Stimulated activated CD4-positive, alpha-beta T cell treated with anti-CD3 and anti-CD28 coated beads, Interleukin-15, amount 100 ng/mL, for 1 hour (primary cell): ENCODE measurements at places on chromosomes 11 and 22.

GRCh38 chr11:111570796-111571195 lies 30.3 kb downstream of the LAYN start:
- DNase-seq, result no peak

- DNase-seq, result no peak
These were observed 1228.8 kb upstream of the TENM4 start for GRCh38 chr11:80669620-80670019.

DNA sequence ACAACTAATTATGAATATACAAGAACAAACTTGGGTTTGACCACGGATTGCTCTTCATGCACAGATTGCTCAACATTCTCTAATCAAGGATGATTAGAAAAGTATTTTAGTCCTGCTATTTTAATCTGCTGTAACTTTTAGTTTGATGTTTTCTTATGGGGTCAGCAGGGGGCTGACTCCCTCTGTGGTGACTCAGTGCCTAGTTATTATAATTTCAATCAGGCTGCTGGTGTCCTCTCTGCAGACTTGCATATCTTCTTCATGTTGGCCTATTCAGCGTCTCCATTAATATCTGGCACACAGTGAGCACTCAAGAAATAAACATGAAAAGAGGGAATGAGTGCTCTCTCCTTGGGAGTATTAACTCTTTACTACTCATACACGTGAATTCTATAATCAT lies 223.8 kb upstream of the DDI1 start:
- DNase-seq, result no peak

- no peak for DNase-seq
These were observed 67.1 kb downstream of the PIWIL3 start for GRCh38 chr22:24707470-24707801.

DNA sequence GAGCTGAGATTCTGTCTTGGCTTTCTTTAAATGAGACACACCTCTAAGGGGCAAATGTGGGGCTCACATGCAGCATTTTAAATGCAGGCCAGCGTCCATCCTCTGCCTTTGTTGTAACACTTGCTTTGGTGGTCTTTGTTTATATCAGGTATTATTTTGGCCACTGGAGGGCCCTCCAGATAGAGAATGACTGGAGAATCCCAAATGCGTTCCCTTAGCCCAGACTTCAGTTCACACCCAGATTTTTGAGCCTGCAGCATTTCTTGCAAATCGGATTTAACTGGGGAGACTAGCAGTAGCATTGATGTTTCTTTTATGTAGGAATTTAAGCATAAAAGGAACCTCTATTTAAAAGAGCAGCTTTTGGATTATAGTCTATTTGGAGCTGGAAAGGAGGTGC lies 200.2 kb upstream of the SORL1-AS1 start:
- DNase-seq, result no peak

DNA sequence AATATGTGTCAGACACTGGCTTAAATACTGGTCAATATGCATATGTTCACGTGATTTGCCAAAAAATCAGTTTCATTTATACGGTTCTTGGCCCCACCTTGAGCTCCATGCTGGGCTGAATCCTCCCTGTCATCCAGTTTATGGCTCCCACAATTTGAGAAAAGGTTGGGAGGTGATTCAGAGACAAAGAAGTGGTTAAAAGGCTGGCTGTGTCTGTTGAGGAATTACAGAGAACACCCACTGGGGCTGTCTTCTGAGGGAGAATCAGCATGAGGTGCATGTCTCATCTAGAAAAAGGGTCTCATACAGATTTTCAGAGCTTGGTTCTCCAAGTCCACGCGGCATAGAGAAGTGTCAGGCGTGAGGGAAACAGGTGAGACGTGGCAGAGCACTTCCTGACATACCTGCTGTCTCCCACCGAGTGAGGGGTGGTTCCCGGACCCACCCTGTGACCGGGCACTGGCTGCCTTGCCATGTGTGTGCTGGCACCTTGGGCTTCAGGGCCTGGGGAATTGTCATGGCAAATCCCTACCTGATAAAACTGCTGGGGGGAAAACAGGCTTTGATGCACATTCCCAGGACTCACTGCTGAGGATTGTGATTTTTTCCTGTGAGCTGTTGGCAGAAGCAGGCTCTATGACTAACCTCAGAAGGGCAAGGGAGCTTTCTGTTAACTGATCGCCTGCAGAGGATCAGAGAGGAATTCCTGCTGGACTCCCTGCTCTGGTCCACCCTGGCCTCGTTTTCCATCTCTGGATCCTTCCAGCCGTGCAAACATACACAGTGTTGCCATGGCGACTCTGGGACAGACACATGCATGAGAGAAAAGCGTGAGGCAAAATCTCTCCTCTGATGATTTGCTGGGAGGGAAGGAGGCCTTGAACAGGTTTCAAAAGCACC lies 223.6 kb downstream of the ADAMTS15 start:
- DNase-seq, result no peak

- no peak for DNase-seq
These were observed 96.2 kb upstream of the TRIM77 start for GRCh38 chr11:89613911-89614310.

- DNase-seq, result no peak
These were observed 17.4 kb upstream of the SLC1A2 start for GRCh38 chr11:35436581-35437250.

- DNase-seq, result no peak
These were observed 48.8 kb upstream of the B3GAT1 start for GRCh38 chr11:134460881-134461280.
